ENCODE measurements at places on chromosomes 12 and 14.

GRCh38 chr12:6935371-6936193, 7.8 kb downstream of the ATN1 start:
- DNase-seq: no peak

GRCh38 chr14:38252066-38252710, 3.7 kb downstream of the CLEC14A start:
- no peak for DNase-seq

- DNase-seq: no peak
Measured at GRCh38 chr12:104462931-104463339, 6.2 kb downstream of the CHST11 start.

GRCh38 chr14:77989441-77989991, 180.7 kb upstream of the NRXN3 start:
- DNase-seq: no peak

All from NCI-H1694 treated with DMSO at 0.1 percent for 48 hours (cell line).